ENCODE measurements at places on chromosomes 12 and 14.

DNA sequence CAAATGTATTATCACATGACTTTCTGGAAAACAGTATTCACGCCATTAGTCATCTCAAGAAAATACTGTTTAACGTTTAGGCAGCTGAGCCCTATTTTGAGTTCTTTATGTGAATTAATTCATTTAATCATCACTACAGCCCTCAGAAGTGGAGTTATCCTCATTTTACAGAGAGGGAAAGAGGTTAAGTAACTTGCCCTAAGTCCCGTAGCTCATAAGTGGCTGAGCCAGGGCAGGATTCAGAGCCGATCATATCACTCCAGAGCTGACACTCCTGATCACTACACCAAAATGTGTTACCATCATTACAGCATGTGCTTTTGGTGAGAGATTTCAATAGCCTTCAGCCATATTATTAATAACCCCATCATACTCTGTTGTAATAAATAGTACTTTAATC lies 210.6 kb downstream of the FBXL14 start:
- DNase-seq = no peak

GRCh38 chr12:128318341-128318740 lies 51.4 kb downstream of the TMEM132C start:
- DNase-seq = no peak

DNA sequence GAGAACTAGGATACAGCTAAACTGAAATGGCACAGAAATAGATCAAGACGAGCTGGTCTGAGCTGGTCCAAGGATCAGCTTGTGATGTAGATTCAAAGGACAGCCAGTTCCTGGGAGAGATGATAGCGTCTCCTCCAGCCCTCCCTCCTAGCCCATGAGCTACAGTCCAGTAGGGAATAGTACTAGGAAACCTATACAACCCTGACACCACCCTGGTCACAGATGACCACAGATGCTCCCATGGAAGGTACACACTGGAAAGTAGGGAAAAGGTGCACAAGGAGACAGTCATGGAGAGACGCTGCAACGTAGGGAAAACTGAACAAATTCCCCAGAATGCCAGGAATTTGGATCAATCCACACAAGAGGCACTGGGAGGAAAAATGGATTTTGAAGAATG lies 6.9 kb downstream of the GCH1 start:
- DNase-seq = no peak

- peak; percentile 6 for DNase-seq
These were observed 442.4 kb upstream of the MGAT4C start for GRCh38 chr12:86698641-86698980.

GRCh38 chr14:37508503-37508902 lies 86.5 kb downstream of the FOXA1 start:
- no peak for DNase-seq

DNA sequence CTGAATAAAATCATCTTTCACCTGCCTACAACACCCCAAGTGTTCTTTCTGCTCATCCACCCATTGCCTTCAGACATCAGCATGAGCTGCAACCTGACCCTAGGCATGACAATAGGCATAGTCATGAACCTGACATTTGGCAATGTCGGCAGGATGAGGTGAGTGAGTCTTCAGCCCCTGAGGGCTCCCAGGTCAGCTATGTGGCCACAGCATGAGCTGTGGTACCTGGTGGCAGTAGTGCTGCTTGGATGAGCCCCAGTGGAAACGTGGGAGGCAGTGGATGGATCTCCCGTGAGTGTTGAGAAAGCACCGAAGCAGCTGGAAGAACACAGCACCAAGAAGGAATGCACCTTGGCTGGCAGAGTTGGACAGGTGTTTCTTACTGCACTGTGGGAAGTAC lies 334.8 kb upstream of the FAR2 start:
- DNase-seq = no peak
